Activated effector memory CD4-positive, alpha-beta T cell treated with Interleukin-2 at 50 U/mL for 16 hours (primary cell): ENCODE measurements at places on chromosomes 7 and 10.
A peak's percentile ranks its signal among the peaks of the same experiment; 100 is the strongest.

DNA sequence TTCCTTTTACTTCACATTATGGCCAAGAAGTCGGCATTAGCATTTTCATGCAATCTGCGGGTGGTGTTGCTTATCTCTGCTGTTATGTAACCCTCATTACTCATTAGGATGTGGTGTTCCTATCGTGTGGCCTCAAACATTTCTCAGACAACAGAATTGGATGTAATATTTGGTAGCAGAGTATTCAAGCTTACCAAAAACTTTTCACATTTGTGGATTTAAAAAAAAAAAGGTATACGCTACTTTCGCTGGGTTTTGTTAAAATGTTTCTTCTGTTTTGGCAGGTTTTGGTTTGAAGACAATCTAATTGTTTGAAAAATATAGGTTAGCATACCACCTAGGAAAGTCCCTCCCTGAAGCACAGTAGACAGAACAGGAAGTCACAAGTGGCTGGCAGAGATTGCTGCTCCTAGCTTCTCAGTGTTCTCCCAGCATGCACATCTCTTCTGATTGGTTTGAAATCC lies 128.8 kb downstream of the GATA3 start:
- DNase-seq: peak; percentile 23

DNA sequence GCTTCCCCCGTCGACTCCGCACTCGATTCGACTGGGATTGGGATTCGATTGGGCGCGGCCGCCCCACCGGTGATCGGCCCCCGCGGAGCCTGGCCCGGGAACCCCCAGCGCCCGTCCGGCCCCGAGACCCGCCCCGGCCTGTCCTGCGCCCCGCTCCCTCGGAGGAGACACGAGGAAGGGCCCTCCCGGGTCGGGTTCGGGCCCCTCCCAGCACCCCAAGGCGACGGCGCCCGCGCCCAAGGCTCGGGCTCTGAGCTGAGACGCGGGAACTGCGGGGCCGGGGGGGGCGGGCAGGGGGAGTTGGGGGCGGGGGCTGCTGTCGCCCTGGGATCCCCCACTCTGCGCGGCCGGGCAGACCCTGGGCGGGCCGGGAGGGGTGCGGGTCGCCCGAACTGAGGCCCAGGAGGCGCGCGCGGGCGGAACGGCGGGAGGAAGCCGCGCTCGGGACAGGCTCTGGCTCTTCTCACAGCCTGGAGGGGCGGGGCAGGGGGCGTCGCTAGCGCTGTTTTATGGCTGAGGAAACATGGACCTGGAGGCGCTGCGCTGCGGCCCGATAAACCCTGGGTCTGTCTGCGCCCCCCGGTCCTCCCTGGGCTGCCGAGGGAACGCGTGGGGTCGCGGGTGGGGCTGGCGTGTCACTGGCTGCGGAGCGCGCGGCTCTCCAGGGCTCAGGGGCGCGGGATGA lies 1.7 kb upstream of the NKX6-2 start:
- DNase-seq: no peak

GRCh38 chr7:138649506-138649905 lies 51.7 kb downstream of the SVOPL start:
- DNase-seq: no peak

DNA sequence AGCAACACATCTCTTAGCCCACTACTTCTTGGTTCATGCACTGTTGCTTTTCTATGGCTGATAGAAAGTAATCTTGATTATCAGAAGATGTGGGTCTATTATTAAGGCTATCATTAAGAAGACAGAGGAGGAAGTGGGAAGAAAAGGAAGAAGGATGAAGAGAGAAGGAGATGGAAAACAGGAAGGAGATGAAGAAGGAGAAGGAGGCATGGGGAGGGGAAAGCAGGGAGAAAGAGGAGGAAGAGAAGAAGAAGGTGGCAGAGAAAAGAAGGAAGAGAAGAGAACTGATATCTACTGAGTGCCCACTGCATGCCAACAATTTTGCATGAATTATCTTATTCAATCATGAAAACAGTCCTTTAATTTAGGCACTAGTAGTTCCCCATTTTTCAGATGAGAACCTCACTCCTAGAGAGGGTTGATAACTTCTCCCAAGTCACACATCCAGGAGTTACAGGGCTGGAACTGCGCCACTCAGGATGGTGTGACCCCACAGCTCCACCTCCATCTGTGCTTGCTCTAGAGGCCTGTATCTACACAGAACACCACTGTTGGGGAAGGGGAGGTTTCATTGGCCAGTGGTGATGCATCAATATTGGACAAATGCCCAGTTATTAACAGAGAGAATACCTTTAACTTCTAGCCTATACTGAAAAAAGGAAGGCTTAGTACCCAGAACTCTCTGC lies 147.4 kb downstream of the CXCL12 start:
- no peak for DNase-seq

- DNase-seq: no peak
These were observed 42.8 kb upstream of the MKLN1 start for GRCh38 chr7:131284702-131285419.

- DNase-seq: no peak
These were observed 13.7 kb downstream of the ADCYAP1R1 start for GRCh38 chr7:31065840-31066239.

GRCh38 chr7:129127601-129128000 lies 16.9 kb upstream of the TSPAN33 start:
- no peak for DNase-seq
